Liver (tissue), 10 donors: ENCODE measurements at places on chromosomes 16 and 17. TPM values are rescaled to one million over a fixed set of nuclear protein-coding genes. Genes with fewer than 3 reads are reported as not detected.
A peak's percentile ranks its signal among the peaks of the same experiment; 100 is the strongest.

The GINS2 gene
- polyA plus RNA-seq = 1.0 TPM

GRCh38 chr17:18191967-18192366 is 8.3 kb downstream of the ALKBH5 start:
- DNase-seq = no peak
- peaks cover 30% of the 10 kb centered on the region for H3K4me1 ChIP-seq
- H3K27me3 ChIP-seq = no peaks in the 10 kb centered on the region
- no peak overlapping the region for H3K27ac ChIP-seq

DNA sequence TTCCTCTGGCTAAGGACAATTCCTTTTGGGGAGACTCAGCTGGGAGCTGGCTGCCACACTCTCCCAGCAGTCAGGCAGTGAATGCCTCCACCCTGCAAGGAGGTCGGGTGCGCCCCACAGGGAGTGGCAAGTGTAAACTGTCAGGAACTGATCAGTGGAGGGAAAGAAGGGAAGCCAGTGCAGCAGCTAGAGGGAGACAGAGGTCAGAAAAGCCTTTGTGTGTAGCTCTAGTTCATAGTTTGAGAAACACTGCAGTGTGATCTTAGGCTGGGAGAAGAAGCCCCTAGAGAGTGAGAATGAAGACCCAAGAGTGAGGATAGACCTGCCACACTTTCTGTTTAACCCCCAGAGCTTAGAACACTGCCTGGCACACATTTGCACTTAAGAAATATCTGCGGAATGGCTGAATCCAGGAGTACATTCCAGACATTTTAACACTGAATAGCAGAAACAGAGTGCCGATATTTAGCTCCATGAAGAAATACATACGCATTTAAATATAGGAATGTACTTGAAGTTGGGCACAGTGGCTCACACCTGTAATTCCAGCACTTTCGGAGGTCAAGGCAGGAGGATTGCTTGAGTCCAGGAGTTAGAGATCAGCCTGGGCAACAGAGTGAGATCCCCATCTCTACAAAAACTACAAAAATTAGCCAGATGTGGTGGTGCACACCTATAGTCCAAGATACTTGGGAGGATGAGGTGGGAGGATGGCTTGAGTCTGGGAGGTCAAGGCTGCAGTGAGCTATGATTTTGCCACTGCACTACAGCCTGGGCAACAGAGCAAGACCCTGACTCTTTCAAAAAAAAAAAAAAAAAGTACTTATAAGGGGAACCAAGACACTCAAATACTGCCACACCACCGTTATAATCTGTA is 11.1 kb upstream of the SLC5A11 start:
- no peaks in the 10 kb centered on the region for H3K36me3 ChIP-seq
- no peaks in the 10 kb centered on the region for H3K27me3 ChIP-seq
- H3K4me3 ChIP-seq = no peak overlapping the region
- peaks cover 7% of the 10 kb centered on the region for H3K4me1 ChIP-seq
- no peak for DNase-seq
- no peak overlapping the region for H3K27ac ChIP-seq

GRCh38 chr16:57893559-57894389 is 77.2 kb downstream of the CNGB1 start:
- H3K4me3 ChIP-seq = no peak overlapping the region
- DNase-seq = no peak
- H3K36me3 ChIP-seq = no peaks in the 10 kb centered on the region
- peak overlapping the region; percentile 99 for H3K27ac ChIP-seq
- no peaks in the 10 kb centered on the region for H3K27me3 ChIP-seq
- H3K4me1 ChIP-seq = peaks cover 54% of the 10 kb centered on the region

DNA sequence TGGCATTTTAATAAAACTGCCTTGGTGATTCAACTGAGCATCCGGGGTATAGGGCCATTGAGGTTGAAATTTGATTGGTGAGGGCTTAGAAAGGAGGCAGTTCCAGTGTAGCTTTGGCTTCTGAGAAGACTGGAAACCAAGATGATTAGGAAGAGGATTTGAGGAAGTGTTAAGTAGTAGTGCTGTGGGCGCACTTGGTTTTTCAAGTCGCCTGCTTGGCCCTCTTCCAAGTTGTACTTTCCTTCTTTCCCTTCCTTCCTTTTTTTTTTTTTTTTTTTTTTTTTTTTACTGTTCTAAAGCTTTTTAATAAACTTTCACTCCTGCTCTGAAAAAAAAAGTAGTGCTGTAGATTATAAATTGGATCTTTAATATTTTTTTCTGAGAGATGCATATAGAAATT is 320.5 kb downstream of the UTP18 start:
- H3K36me3 ChIP-seq = no peaks in the 10 kb centered on the region
- no peak overlapping the region for H3K4me3 ChIP-seq
- H3K27ac ChIP-seq = no peak overlapping the region
- DNase-seq = no peak
